ENCODE measurements at places on chromosomes 4 and X. TPM values are rescaled to one million over a fixed set of nuclear protein-coding genes. Genes with fewer than 3 reads are reported as not detected.

DNA sequence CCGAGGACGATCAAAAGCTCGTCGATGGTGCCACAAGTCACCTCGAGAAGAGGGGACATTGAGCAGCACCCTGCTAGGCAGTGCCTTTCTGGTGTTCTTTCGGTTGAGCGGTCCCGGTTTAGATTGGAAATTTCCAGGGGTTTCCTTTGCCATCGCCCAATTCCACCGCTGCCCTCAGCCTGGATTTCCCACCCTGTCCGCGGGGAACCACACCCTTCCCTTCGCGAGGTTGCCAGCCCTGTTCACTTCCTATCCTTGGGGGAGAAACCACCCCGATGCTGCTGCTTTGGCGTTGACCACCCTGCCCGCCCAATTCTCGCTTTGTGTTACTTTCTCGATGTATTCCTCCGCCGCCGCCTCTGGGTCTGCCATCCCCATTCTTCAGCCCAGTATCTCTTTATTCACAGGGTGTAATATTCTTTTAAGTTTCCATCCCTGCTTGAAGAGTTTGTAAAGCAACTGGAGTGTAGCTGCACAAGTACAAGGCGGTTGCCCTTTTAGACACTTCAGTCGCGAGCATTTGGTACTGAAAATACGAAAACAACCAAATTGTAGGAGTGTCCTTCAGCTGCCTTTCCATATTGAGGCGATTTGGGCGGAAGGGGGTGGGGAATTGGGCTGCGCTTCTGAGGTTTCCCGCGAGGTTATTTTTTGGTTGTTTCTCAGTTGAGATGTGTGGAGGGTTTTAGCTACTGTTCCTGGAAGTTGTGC, 1.1 kb downstream of the OGT start:
- peak; percentile 58 for DNase-seq

Gene ZRSR2
- total RNA-seq = 11.2 TPM

DNA sequence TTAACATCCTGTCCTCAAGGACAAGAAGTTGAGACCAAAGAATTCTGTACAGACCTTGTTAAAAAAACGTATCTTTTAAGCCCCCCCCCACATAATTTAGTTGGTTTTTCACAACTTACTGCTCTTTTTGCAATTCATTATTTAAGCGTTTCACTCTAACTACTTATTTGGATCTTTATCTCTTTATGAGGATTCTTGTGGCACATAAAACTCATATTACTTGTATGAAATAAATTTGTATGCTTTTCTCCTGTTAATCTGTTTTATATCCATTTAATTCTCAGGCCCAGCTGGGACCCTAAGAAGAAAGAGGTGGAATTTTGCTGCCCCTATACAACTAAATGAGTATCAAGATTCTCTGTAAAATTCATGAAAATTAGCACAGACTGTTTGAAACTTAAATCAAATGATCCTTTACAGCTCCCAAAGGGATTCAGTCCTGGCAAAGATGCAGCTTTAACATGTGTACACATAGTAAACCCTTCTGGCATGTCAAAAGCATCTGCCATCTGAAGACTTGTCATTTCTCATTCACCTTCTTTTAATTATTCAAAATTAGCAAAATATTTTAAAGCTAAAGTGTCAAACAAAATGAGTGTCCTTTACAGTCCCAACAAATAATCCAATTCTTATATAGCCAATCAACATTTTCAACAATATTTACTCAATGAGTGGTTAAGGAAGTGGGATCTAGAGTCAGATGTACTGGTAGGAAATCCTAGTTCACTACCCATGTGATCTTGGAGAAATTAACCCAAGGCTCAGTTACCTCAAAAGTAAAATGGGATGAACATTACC, 17.7 kb downstream of the ARAP2 start:
- DNase-seq = no peak

Gene C4orf50
- total RNA-seq = not detected

GRCh38 chr4:8093587-8094274, 64.9 kb downstream of the ABLIM2 start:
- DNase-seq = no peak

Gene PPP1R2C
- total RNA-seq = not detected

Gene SMIM43
- total RNA-seq = not detected

Gene UGT2B7
- not detected for total RNA-seq

DNA sequence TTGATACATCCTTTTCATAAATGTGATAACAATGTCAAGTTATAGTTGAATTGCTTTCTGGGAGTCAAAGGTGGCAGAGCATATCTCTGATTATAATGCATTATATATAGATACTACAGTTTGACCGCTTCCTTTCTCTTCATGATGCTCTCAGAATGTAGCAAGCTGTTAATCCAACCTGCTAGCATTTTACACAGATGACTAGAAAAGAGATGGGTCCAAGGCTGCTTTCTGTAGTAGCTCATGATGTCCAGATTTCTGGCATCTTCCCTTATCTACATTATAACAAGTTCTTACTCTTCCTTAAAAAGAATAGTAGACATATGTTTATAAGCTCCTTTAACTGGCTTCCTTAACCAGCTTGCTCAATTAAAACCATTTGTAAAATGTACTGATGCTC, 192.0 kb downstream of the NWD2 start:
- no peak for DNase-seq

- DNase-seq = no peak
Observed at GRCh38 chr4:60581919-60582536, 618.1 kb upstream of the ADGRL3 start.

DNA sequence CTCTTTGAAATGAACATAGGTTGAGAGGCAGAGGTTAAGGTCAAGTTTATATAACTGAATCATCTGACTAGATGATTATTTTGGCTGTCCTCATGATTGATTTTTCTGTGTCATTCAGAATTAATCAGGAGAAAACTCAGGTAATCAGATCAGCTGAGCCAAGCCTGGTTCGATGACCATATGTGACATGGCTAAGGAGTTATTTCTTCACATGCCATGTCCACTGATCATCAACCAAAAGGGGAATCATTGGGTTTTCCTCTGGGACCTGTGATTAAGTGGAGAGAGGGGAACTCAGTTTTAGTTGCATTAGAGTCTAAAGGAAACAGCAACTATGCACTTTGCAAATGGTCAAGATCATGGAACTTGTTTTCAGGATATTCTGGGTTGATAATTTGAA, 20.3 kb upstream of the PACRGL start:
- DNase-seq = no peak

DNA sequence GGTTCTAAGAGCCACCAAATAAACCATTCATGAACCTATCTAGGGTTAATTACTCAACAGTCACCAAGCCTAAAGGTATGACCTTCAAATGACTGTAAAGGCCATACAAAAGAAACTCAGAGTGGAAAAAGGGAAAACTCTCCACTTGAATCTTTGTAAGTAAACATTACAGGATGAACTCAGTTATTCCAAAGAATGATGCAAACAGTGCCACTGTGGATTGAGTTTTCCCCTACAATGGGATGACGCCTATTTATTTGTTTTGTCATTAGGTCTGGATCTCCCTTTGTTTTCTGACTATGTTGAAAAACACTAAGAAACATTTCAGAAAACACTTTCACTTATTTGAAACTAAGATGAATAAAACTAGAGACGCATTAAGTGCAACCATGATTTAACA, 12.7 kb downstream of the NUDT6 start:
- no peak for DNase-seq

Gene SPACA5
- not detected for total RNA-seq

- no peak for DNase-seq
Observed at GRCh38 chr4:38560340-38560739, 103.7 kb upstream of the KLF3 start.

Gene RTL3
- not detected for total RNA-seq

GRCh38 chr4:98232202-98232601, 29.0 kb upstream of the RAP1GDS1 start:
- no peak for DNase-seq

Gene TCEAL8
- total RNA-seq = 37.2 TPM

Gene GDPD2
- total RNA-seq = not detected

Gene CXCL6
- total RNA-seq = not detected

DNA sequence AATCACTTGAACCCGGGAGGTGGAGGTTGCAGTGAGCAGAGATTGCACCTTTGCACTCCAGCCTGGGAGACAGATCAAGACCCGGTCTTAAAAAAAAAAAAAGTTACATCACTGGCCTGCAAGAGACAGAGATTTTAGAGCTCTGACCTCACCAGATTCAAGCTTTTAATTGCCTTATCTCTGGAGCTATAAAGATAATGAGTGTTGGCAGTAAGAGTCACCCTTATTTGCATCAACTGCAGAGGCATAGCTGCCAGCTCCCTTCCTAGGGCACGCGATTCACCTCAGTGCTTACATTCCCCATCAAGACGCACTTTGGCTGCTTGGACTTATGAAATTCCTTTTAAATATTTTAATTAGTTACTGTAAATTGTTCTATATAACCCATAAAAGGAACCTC, 12.5 kb upstream of the SPATA4 start:
- no peak for DNase-seq

Gene TRIM75
- total RNA-seq = not detected

DNA sequence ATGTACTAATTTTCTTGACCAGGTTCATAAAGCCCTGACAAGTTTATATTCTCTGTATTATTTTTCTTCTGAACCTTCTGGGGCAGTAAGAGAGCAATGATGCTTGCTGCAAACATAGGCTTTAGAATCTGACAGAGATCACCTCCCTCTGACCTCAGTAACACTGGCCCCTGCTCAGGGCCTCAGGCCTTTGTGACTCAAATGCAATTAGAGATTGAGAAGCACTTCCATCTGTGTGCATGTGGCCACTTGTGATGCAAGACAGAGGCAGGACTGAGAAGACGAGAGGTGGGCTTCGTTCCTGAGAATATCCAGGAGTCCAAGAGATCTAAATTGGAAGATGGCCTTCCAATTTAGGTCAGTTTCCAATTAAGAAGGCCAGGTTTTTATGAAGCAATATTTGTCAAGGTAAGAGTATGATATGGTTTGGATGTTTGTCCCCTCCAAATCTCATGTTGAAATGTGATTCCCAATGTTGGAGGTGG, 82.8 kb upstream of the VEGFC start:
- no peak for DNase-seq

DNA sequence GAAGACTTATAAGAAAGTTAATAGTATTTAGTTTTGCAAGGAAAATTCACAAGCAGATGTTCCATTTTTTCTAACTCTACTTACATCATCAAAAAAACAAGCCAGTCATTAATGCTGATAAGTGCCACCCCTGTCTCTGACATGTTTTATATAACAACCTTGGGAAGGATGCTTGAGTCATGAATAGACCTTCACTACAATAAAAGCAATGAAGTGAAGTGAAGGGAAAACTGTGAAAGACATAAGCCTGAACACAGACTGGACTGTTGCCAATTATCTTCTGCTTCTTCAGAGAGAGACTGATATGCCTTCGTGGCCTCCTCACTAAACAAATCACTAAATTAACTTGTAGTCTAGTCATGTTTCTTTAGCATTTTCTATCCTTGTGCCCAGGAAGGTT, 353.2 kb downstream of the PDHA2 start:
- no peak for DNase-seq

DNA sequence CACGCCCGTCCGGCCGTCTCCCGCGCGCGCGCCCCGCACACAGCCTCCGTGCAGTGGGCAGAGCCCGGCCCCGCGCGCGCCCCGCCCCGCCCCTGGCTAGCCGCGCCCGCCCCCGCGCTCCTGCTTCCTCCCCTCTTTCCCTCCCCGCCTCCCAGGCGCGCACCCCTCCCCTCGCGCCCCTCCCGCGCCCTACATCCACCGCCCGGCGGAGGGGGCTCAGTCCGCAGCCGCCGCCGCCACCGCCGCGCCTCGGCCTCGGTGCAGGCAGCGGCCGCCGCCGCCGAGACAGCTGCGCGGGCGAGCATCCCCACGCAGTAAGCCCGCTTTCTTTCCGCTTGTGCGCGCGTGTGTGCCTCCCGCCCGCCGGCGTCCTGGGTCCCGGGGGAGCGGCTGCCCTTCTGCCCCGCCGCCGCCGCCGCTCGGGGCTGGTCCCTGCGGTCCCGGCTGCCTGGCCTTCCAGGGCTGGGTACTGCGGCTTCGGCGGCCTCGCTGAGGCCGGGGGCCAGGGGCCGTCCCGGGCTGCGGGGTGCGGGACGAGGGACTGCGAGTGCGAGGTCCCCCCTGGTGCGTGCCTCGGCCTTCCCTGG, at the start of gene FHL1:
TSS of gene FHL1 (plus strand) at position 219 of the 587 bp plus-strand sequence.
- peak; percentile 52 for DNase-seq

DNA sequence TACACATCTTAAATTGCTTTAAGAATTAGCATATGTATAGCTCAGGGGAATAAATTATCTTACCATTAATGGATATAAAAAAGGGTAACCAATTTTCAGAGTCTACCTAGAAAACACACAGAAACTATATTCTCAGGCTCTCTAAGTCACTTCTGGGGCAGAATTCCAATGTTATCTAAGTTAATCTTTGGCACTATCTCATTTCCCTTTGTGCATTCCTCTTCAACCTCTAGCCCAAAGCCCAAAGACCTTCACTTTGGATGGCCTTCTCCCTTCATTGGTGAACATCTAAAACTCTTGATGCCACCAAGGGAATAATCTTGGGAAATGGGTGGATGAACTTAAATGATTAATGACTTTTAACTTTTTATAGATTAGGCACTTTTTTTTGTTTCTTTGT, 108.3 kb downstream of the APBB2 start:
- no peak for DNase-seq

DNA sequence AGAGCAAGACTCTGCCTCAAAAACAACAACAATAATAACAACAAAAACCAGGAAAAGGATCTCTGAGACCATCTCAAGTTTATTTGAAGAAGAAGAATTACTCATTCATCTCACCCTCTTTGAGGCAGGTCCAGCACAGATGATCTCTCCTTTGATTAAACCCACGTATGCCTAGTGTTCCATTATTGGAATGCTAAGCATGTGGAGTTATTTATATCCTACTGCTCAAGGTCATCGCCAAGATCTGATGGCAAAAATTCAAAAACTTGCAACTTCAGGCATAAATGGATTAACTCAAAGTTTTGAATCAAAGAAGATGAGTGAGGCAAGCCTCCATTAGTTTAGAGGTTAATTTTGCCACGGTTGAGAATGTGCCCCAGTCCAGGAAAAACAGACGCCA, 184.2 kb downstream of the DHRSX start:
- DNase-seq = no peak

- no peak for DNase-seq
Observed at GRCh38 chr4:10403633-10404445, 53.4 kb downstream of the ZNF518B start.

GRCh38 chrX:21813612-21814368, 25.6 kb upstream of the MBTPS2 start:
- DNase-seq = no peak

- no peak for DNase-seq
Observed at GRCh38 chrX:101999644-102000539, 68.1 kb upstream of the ZMAT1 start.

Gene CPZ
- total RNA-seq = not detected

- no peak for DNase-seq
Observed at GRCh38 chr4:32884198-32884597, 2164.0 kb downstream of the PCDH7 start.

Gene CPLX1
- total RNA-seq = 0.16 TPM

DNA sequence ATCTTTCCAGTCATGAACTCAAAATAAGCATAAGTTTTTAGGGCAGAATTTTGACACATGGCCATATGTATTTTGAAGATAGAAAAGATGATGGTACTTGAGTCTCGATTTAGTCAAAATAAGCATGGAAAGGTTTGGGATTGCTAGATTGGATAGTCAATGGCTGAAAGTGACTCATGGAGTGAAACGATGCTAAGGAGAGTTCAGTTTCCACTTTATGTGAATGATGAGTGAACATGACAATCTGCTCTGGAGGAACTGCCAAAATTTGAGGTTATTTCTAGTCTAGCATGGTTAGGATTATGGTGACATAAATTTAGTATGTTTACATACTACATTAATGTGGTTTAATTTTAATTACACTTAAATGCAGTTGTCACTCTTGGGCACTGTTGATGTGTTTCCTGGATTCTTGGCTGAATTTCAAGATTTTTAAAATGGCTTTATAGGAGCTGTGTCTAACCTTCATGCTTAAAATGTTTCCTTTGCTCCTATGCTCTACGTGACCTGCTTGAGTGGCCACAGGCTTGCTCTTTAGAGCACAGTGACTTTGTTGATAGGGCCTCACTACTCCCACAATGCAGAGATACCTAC, 17.1 kb downstream of the DDX3X start:
- no peak for DNase-seq

All from activated naive CD8-positive, alpha-beta T cell treated with anti-CD3 and anti-CD28 coated beads for 36 hours (primary cell).